ENCODE measurements at places on chromosomes 16 and 17. TPM values are rescaled to one million over a fixed set of nuclear protein-coding genes. Genes with fewer than 3 reads are reported as not detected.
A peak's percentile ranks its signal among the peaks of the same experiment; 100 is the strongest.

DNA sequence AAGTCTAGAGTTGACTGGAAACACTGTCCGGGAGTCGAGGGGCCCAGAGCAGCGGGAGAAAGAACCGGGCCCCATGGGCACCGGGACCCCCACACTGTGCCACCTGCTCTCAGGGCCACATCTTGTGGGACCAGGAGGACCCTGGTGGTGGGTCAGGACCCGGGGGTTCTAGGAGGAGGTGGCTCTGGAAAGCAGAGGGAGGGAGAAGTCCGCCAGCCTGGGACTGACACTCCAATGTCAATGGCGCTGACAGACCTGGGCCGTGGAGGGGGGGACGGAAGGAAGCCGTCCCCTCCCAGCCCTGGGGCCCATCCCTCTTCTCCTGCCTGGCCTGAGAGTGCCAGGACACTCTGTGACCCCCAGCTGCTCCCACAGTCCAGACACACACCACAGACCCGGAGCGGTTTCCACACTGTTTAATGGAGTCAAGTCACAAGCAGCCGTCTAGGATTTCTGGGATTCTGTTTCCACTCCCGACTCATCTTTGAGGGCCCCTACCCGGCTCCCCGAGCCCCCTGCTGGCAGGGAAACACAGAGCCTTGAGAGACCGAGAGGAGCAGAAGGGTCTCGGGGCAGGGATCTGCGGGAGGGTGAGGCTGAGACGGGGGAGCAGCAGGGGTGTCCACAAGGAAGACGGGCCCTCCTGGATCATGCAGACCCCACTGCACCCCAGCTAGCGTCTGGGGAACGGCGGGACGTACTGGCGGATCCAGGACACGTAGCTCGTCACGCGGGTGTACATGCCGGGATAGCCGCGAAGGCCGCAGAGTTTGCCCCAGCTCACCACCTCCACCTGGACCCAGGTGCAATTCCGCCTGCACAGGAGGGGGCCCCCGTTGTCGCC is 23.5 kb upstream of the UBE2I start:
- DNase-seq, result no peak

C17orf75 gene
- 8.1 TPM for total RNA-seq

RNF112 gene
- total RNA-seq, result 0.52 TPM

MXRA7 gene
- 32.0 TPM for total RNA-seq

DNA sequence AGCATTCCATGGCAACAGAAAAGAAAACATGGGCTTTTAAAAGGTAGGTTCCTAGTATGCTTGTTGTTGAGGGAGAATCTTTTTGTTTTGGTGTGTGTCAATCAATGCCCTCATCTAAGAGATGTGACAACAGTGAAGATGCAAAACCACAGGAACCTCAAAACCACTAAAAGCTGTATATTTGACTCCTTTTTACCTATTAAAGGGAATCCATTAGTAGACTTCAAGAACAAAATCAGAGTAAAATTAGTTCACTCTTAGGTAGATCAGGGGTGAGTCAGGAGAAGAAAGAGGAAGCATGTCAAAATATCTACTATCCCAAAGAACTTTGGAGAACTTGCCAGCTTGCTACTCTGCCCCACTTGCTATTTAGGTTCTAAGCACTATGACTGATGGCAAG is 89.1 kb downstream of the CDK5R1 start:
- no peak for DNase-seq

GRCh38 chr16:85900027-85900792 is 1.2 kb downstream of the IRF8 start:
- no peak for DNase-seq

- DNase-seq, result no peak
These were observed 56.9 kb downstream of the RMI2 start for GRCh38 chr16:11402051-11402744.

- no peak for DNase-seq
These were observed 40.0 kb downstream of the CCDC57 start for GRCh38 chr17:82172486-82173160.

DNA sequence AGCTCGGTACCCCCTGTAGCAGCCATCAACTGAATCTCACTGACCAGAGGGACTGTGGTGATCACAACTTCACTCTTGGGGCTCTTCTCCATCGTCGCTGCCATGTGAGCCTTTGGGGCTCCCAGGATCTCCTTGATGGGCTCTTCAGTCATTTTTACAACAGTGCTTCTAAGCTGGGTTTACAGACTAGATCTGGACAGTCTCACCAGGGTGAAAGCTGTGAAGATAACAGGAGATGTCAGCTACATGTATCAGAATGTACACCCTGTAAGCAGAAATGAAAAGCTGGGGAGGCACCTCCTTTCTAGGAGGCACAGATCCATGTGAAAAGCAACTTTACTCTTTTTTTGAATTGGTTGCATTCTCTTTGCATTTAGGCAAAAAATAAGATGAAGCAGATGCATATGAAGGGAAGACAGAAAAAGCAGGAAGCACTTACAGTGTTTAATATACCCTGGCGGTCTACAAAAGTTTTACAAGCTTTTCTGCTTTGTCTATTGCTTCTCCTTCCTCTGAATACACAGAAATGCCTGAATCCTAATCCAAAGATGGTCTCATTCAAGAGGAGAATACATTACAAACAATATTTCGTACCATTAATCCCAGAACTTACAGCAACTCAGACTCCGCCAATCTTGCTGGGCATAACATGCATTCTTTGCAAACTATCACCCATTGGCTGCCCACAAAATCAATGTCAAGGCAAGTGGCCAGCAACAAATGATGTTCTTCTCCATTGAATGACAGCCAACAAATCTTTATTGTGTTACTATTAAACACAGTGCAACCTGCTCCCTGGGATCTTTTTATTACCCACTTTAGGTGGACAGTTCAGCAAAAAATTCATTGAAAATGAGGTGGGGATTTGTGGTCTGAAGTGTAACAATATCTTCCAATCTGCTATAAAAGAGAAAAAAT is 1.5 kb downstream of the TMEM100 start:
- DNase-seq, result no peak

DNA sequence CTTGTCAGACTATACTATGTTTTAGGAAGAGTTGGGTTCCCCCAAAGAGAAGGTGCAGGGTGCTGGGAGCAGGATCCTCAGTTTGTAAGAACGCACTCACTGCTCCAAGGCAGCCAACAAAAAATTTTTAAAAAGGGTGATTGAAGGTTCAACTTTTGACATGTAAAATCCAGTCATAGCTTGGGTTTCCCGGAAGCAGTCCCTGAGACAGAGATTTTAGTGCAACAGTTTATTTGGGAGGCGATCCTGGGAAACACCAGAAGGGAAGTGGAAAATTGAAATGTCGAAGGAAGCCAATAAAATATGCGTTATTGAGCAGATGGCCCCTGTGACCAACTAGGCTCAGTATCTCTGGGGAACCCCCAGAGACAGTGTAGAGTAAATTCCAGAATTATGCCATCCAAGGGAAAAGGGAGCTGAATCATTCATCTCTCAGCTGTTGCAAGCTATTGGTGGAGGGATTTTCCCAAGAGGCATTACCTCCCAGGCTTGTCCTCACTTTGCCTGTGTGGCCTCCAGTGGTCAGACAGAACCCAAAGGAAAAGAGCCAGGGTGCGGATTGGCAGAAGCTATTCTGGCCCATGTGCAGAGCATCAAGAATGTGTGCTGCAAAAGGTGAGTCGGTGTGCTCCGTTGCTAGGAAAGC is 72.9 kb downstream of the HS3ST3B1 start:
- no peak for DNase-seq

DNA sequence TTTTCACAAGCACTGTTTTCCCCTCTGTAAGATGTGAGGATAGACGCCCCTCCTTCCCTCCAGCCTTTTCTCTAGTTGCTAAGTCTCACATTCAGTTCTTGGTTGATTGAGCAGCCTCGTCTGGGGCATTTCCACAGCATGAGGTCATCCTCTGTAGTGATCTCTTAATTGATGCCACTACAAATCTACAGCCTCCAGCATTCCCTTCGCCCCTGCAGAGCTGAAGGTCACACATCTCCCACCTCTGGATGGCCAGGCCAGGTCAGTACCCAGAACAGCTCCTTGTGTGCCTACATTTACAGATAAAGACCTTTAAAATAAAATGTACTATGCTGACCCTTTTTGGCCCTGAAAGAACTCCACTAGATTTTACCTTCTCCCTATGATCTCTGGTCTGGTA is 32.5 kb upstream of the CDH11 start:
- no peak for DNase-seq

- no peak for DNase-seq
These were observed 10.4 kb downstream of the PRSS27 start for GRCh38 chr16:2709588-2709984.

DNA sequence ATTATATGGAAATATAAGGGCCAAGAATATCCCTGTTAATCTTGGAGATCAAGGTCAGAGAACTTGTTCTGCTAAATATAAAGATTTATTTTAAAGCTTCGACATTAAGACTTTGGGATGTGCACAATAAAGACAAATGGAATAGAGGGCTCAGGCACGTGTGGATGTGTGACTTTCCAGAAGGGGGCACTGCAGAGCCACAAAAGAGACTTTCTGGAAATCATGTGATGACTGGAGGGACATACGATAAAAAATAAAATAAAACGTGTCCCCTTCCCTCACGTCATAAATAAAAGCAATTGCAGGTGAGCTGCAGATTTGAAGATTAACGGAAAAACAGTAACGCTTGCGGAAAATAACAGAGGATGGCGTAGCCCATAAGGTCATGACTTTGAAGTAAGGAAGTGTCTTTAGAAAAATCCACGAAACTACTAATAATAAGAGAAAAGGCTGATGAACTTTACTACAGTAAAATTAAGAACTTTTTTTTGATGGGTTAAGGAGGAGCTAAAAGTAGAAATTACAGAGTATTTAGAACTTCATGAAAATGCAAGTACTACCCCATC is 9.4 kb upstream of the ENGASE start:
- no peak for DNase-seq

DNA sequence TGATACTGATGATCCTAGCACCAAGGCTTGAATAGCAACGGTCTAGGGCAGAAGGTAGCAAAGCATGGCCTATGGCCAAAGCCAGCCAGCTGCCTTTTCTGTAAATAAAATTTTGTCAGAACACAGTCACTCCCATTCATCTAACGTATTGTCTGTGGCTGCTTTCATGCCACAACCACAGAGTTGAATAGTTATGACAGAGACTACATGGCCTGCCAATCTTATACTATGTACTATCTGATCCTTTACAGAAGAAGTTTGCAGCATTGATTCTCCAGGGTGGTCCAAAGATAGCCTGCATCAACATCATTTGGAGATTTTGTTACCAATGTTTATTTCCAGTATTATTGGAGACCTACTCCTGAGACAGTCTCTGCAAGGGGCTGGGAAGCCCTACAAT is 19.9 kb upstream of the MMD start:
- DNase-seq, result no peak

DNA sequence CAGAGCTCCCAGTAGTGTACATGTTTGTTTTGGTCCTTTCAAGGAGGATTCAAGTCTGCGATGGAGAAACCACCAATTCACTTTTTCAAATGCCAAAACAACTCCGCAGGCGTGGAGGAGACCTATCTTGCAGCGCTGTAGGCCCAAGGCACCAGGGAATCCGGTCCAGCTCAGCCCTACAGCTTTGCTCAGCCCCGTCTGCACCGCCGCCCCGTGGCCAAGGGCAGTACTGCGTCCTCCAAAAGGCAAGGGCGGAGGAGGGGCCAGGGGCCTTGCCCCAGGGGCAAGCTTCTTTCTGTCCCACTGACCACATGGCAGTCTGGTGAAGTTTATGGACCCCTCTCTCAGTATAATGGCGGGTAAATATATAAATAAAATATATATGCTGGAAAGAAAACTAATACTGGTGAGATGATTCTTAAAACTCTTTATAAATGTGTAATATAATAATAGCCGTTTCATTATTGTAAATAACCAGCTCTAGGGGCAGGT is 709 bp upstream of the CD300LG start:
- peak; percentile 92 for DNase-seq

MRPS7 gene
- total RNA-seq, result 11.3 TPM
